ENCODE measurements at places on chromosomes 12 and 14. TPM values are rescaled to one million over a fixed set of nuclear protein-coding genes. Genes with fewer than 3 reads are reported as not detected.

The CMKLR1 gene
- 0.03 TPM for total RNA-seq

DNA sequence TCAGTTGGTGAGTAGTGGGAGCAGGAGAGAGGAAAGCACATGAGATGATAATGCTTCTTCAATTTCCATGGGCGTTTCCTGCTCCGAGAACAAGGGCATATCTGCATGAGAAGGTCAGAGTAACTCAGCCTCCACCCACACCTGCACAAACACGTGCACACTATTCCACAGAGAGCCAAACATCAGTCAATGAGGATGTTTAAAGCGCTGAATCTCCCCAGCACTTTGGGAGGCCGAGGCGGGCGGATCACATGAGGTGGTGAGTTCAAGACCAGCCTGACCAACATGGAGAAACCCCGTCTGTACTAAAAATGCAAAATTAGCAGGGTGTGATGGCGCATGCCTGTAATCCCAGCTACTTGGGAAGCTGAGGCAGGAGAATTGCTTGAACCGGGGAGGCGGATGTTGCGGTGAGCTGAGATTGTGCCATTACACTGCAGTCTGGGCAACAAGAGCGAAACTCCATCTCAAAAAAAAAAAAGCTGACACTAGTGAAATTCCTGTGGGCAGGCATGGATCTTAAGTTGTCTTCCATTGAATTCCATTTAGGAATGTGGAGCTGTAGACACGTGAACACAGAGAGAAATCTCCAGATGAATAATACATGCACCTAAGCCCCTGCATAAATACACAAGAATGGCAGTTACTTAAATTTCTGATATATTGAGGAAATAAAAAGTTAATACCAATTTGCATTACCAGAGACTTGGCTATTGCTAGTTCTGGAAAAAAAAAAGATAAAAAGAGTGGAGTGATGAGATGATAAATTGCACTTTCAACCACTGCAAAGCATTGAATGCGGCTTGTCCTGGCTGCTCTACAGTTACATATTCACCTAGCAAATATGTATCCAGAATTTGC, 1097.4 kb upstream of the TMEM132C start:
- no peak for DNase-seq

- DNase-seq: no peak
Measured at GRCh38 chr14:31389946-31390345, 30.4 kb downstream of the HEATR5A start.

DNA sequence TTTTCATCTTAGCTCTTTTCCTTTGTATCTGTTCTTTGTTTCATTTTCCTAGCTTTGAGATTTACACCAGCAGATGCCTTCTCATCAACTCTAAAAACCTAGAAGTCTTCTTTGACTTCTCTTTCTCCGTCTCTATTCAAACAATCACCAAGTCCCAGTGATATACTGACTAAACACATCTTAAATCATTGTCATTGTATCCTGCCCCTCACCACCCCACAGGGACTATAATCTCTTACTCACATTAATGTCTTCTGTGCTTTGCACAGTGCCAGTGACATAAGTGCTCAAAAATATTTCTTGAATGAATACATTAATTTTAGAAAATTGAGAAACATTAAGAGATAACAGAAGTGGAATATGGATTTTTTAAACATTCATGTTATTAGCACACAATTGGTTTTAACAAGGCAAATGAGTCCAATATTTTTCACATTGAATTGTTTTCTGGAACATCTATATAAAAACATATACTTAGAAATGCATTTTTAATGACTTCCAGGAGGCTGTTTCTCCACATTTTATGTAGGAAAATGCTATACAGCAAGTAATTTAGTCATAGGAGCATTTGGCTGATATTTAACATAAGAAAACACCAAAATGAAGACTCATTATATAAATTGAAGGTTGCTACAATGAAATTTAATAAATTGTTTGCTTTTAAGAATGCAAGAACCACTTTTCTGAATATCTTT, 472.8 kb upstream of the PRICKLE1 start:
- DNase-seq: no peak

DNA sequence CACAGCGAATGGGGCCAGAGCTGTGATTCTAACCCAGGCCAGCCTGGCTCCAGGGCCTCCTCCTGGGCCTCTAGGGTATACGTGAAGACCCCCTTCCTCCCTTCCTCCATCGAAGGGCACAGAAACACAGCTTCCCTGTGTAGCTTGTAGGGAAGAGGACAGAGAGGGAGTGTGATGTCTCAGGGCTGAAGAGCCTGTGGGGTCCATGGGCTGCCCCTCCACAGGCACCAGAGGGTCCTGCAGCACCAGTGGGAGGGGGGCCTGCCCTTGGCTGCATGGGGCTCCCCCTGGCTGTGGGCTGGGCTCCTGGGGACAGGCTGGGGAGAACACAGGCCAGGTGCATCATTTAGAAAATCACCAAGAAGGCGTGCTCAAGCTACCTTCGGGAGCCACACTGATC, 178.5 kb downstream of the CALM1 start:
- no peak for DNase-seq

GRCh38 chr12:116731801-116732200, 6.1 kb downstream of the SPRING1 start:
- no peak for DNase-seq

The PELI2 gene
- total RNA-seq: 0.28 TPM

The HOXC10 gene
- 154 TPM for total RNA-seq

DNA sequence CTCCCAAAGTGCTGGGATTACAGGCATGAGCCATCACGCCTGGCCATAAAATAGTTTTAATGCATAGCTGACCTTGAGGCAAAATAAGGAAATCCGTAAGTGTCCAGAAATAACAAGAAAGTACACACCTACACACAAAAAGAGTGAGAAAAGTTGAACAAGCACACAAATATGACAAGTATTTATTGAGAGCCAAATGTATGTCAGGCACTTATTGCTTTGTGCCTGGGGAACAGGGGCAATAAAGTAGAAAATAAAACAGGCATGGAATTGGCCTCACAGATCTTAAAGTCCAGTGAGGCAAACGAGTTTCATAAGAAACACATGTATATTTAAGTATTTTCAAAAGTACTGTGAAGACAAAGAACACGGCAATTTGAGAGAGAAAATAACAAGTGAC, 103.7 kb downstream of the ERGIC2 start:
- no peak for DNase-seq
